Stimulated activated CD4-positive, alpha-beta T cell treated with anti-CD3 and anti-CD28 coated beads, Interleukin-15, amount 100 ng/mL, for 24 hours (primary cell): ENCODE measurements at places on chromosomes 13 and 19.

- DNase-seq: peak; percentile 33
Measured at GRCh38 chr13:27997904-27998522, 9.5 kb upstream of the URAD start.

DNA sequence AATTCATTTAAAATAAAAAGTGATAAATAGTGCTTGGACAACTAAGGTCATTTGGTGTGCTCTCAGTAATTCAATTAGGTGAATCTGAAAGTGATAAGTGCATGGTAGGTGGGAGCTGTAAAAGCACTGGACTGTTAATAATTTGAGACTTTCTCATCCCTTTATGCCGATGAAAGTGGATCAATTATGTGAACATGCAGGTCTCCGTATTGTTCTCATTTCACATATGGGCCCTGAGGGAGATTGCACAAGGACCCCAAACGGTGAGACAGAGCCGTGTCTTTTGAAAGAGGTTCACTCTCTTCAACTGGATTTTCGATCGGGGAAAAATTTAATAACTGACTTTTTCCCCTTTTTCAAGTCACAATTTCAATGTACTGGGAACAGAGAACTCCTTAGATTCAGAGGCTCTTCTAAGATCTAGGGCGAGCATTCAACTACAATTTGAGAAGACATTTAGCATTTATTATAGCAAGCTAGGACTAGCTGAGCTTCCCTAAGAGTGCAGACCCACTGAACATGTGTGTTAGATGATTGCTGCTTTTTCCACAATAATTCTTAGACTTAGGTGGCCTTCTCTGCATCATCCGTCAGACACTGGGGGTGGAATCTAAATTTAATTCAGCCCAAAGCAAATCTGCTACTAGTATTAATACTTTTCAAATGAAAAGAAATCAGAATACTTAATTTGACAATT lies 347.6 kb downstream of the OXGR1 start:
- DNase-seq: no peak

DNA sequence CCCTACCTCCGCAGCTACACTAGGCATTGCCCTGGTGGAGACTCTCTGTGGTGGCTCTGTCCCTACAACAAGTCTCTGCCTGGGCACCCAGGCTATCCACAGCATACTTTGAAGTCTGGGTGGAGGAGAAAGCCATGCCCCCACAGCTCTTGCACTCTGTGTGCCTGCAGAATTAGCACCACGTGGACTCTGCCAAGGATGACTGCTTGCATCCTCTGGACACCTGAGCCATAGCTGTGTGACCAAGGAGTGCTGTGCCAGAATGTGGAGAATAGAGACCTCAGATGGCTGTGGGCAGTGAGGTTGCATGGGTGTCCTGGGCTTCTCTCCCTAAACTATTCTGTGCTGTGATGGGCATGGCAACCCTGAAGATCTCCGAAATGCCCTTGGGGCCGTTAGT lies 21.2 kb upstream of the MCF2L start:
- no peak for DNase-seq

DNA sequence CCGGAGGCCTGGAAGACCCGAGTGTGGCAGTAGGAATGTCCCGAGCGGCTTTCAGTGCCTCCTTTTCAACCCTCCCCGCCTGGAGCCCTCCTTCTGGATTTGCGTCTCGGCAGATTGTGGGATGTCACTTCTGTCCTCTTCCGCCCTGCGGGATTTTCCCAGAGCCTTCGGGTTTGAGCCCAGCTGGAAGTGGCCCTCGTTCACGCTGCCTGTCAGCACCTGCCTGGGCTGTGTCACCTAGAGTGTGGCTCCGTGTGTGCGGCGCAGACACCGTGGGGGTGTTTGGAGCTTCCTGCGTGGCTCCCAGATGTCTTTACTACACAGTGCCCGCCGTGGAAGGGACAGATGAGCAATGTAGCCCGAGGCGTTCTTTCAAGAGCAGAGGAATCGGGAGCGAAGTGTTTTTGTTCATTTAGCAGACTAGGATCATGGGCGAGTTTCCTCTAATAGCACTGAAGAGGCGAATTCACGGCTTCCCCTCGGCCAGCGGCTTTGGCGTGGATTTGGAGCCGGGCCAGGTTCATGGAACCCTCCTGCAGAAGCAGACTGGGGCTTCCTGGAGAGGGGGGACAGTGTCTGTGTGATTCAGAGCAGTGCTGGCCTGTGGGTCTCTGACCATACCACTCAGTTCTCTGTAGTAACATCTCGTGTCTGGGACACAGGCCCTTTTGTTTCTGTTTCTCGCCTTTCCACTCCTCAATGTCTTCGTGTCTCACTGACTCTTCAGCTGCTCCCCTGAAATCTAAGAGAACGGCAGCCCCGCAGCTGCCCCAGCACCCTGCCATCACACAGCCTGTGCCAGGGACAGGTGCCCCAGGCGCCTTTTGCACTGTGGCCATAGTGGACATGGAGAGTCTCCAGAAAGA lies 68.0 kb downstream of the KDM4B start:
- no peak for DNase-seq

DNA sequence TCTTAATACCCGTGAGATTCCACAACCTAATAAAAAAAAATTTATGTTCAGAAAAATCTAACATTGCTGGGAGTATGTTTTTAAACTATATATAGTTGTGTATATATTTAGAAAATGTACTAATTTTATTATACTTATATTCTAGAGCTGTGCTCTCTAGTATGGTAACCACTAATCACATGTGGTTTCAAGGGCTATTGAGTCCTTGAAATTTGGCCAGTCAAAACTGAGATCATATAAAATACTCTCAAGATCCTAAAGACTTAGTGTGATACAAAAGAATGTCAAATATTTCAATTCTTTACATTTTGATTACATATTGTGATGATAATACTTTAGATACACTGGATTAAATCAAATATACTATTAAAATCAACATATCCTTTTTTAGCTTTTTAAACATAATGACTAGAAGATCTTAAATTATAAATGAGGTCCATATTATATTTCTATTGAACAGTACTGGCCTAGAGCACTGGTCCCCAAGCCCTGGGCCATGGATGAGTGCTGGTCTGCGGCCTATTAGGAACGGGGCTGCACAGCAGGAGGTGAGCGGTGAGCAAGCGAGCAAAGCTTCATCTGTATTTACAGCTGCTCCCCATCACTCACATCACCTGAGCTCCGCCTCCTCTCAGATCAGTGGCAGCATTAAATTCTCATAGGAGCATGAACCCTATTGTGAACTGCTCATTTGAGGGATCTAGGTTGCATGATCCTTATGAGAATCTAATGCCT lies 176.5 kb upstream of the NBEA start:
- no peak for DNase-seq

GRCh38 chr19:53182202-53182601 lies 11.0 kb downstream of the ZNF665 start:
- no peak for DNase-seq

DNA sequence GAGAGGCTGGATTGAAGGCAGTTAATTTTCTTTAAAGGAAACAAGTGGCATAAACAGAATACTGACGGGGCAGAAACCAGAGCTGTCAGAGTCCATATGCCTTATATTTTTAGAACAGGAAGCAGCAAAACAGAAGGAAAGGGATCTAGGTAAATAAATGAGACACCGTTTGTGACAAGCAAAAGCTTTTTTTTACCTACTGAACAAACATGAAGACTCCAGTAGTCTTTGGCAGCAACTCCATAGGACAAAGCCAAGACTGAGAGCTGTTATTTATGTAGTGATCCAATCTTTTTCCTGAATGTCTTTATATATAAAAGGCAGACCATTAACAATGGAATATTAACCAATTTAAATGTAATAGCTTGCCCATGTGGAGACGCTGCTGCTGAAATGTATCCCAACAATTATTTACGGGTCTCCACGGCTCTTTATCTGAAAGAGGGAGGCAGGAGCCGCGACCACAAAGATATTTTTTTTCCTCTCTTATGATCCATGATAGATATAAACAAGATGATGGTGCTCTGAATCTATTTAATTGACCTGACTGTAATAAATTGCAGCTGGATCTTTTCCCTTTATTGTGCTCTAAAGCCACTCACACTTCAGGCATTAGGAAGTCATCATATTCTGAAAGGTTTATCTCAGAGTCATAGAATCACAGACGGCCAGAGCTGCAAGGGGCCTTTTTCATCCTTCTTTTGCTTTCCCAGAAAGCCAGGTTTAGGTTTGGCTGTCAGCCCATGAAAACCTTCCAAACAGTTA lies 687.8 kb downstream of the EFNB2 start:
- no peak for DNase-seq

- no peak for DNase-seq
Measured at GRCh38 chr13:29369060-29369743, 226.3 kb downstream of the SLC7A1 start.

- no peak for DNase-seq
Measured at GRCh38 chr19:41879080-41879479, 2.0 kb downstream of the CD79A start.

DNA sequence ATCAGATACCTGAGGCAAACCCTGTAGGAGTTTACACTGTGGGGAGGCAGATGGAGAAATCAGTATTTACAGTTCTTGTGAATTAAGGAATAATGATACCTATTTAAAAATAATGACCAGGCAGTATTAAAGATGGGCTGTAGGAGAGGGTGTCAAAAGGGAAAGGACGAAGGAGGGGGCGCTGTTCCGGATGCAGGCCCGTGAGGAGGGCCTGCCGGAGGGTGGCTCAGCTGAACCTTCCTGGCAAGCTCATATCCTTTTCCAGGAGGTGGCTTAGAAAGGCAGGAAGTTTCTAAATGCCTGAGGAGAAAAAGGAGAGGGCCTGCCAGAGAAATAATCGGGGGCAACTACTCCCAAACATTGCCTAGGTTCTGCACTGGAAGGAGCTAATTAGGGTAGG lies 46.6 kb downstream of the MBNL2 start:
- DNase-seq: no peak

DNA sequence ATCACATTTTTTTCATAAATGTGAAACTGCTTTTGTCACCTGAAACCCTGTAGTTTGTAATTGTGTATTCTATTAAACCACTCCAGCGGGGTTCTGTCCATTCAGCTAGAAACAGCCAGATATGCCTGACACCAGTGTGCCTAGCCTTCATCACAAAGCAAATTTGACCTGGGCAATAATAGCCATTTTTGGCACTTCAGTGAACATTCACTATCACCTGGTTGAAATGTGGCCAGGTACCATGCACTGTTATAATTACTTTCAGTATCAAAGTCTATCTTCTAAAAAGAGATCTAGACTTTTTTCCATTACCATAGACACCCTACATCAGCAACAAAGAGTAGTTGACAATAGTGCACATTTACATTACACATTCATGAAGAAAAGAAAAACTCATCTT lies 64.5 kb downstream of the ZNF257 start:
- DNase-seq: no peak
